ENCODE measurements at places on chromosomes 12 and 14.

- no peak for DNase-seq
These were observed 12.9 kb downstream of the FSCB start for GRCh38 chr14:44494137-44494536.

- DNase-seq: no peak
These were observed 16.9 kb downstream of the PPP1R36 start for GRCh38 chr14:64566651-64567122.

DNA sequence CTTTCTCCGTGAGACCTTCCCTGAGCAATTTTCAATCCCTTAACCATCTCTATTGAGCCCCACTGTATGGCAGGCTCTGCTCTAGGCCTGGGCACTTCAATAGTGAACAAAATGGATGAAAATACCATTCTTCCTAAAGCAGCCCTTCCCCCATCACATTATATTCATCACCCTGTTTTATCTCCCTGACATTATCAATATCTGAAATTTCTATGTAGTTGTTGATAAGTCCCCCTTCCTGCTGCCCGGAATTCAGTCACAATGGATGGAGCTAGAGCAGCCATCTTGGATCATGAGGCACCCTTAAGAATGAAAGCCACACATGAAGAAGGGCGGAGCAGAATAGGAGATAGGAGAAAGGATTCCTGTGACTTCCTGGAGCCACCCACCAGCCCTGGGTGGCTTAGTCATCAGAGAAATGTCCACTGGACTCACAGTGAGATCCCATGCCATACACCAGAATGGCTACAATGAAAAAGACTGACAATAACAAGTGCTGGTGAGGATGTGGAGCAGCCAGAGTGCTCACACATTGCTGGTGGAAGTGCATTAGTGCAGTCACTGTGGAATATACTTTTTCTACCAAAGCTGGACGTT is 33.9 kb downstream of the SCARB1 start:
- no peak for DNase-seq

- no peak for DNase-seq
These were observed 55.5 kb downstream of the FGD4 start for GRCh38 chr12:32454866-32455265.

- no peak for DNase-seq
These were observed 30.0 kb downstream of the NOC4L start for GRCh38 chr12:132174015-132174838.

DNA sequence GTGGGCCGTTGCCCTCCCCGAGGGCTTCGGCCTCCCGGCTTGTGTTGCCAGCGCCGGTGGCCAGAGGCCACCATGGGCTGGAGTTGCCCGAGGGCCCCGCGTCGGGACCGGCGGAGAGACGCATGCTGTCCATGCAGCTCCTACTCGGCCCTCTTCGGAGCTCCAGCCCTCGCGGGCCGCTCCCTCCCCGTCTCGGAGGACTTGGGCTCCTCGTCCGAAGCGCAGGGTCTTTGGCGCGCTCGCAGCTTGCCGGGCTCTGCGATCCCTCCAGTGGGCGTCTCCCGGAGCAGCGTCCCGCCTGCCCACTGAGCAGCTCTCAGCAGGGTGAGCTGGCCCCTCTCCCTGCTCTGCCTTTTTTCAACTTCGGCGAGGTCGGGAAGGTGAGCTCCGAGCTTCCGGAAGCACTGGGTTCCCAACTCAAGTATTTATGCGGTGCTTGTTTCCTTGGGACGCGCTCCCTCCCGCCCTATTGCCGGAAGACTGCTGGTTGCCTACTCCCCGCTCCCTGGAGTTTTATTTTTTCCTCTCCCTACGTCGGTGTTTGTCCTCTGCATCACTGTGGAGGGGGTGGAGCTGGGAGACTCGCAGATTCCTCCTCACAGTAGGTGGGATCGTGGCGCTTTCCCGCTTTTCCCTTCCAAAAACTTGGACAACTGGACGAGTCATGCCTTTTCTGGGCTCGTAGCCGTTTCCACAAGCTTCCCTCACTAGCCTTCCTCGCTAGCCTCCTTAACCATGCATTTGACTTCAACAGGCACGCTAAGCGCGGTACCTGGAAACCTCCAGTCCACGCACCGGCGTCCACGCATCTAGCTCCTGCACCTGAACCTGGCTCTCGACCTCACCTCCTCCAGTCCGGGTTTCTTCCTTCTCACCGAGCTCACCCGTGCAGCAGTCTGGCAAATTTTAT is at the start of gene AVPR1A:
Gene AVPR1A, minus strand, starts transcription at position 489 of the 910 bp plus-strand sequence. Its CDS starts 365 bp downstream, at position 124.
- DNase-seq: no peak

DNA sequence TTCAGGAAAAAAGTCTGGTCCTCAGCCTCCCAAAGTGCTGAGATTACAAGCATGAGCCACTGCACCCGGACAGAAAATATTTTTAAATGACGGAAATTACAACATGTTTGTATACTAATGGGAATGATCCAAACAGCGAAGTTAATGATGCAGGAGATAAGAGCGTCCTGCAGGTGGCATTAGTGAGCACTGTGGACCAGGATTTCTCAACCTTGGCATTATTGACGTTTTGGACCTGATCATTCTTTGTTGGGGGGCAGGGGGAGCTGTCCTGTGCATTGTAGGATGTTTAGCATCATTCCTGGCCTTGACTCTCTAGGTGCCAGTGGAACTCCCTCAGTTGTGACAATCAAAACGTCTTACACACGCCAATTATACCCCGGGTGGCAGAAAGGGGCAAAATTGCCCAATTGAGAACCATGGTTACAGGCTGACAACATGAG is 34.1 kb downstream of the SCFD1 start:
- DNase-seq: no peak

DNA sequence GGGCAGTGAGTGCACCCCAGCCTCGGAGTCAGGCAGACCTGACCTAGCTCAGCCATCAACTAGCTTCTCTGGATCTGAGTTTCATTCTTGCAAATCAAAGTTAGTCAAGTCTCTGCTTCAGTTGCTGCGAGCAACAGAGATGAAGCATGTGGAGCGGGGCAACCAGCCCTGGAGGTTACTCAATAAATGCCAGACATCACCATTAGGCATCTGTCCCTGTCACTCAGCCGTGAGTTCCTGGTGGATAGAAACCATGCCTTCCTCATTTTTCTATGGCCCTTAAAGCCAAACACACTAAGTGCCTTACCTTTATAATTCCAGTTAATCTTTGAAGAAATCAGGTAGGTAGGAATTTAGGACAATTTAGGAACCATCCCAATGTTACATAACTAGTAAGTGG is 19.3 kb downstream of the RFX4 start:
- no peak for DNase-seq

GRCh38 chr14:77638771-77639171 is 22.3 kb upstream of the SPTLC2 start:
- no peak for DNase-seq

DNA sequence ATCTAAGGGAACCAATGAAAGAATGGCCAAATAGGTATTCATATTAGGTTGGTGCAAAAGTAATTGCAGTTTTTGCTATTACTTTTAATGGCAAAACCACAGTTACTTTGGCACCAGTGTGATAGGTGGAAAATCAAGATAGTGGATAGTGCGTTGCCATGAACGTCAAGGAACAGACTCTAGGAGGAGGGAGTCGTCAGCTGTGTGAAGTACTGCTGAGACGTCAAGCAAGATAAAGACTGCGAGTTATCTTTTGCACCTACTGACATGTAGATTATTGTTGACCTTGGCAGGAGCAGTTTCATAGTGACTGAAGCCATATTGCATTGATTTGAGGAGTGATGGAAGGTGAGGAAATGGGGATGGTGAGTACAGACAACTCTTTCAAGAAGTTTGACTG is 8.3 kb downstream of the YLPM1 start:
- no peak for DNase-seq

DNA sequence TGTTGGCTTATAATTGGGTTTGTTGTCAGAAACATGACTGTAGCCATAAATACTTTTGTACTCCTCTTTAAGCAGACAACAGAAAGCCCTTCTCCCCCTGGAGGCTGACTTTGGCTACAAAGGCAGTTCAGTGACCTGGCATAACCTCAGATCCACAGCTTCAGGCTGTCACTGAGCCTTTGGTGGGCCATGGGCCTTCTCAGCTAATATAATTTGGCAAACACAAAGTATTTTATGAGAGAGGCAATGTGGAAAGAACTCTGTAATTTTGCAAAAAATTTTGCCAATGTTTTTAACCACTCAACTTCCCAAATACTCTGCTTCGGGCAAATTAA is 15.5 kb upstream of the MGP start:
- DNase-seq: no peak

GRCh38 chr12:85755760-85756159 is 80.4 kb downstream of the RASSF9 start:
- no peak for DNase-seq

GRCh38 chr12:65156366-65156841 is 13.0 kb upstream of the LEMD3 start:
- no peak for DNase-seq

GRCh38 chr12:47837190-47838171 is 17.8 kb upstream of the HDAC7 start:
- no peak for DNase-seq

GRCh38 chr12:89267404-89267803 is 84.9 kb downstream of the DUSP6 start:
- DNase-seq: no peak
